ENCODE measurements at places on chromosomes 5 and 9.

DNA sequence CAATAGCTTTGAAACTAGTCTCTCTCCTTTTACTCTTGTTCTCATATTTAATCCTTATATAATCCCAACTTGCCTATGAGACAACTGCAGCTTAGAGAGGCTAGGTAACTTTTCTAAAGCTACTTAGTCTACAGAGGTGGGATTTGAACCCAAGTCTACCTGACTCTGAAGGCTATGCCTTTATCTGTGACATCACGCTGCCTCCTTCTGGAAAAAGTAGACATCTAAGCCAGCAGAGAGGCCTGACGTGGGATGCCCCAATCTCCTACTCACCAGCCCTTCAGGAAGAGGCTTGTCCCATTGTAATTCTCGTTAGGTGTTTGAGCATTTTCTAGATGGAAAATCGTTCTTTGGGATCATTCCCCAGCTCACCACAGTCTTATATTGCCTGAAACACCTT, 167.5 kb downstream of the HSPA4 start:
- peak; percentile 10 for DNase-seq

GRCh38 chr5:39441838-39442237, 17.1 kb upstream of the DAB2 start:
- DNase-seq = no peak

DNA sequence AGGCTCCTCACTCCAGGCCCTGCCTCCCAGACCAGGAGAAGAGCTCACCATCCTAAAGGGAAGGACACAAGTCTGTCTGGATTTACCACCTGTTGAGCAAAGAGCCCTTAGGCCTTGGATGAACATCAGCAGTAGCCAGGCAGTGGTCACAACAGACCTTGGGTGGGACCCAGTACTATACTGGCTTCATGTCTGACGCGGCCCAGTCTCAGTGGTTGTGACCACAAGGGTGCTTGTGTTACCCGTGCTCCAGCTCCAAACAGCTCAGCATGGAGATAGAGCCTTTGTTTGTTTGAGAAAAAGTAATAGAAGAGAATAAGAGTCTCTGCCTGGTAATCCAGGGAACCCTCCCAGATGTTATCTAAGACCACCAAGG, 617.4 kb downstream of the BRINP1 start:
- no peak for DNase-seq

- no peak for DNase-seq
Observed at GRCh38 chr9:110370315-110370714, 32.7 kb upstream of the TXNDC8 start.

DNA sequence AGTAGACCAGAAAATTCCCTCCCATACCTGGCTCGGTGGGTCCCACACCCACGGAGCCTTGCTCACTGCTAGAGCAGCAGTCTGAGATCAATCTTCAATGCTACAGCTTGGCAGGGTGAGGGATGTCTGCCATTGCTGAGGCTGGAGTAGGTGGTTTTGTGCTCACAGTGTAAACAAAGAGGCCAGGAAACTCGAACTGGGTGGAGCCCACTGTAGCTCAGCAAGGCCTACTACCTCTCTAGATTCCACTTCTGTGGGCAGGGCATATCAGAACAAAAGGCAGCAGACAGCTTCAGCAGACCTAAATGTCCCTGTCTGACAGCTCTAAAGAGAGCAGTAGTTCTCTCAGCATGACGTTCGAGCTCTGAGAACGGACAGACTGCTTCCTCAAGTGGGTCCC, 5.6 kb upstream of the GZMA start:
- DNase-seq = peak; percentile 50

DNA sequence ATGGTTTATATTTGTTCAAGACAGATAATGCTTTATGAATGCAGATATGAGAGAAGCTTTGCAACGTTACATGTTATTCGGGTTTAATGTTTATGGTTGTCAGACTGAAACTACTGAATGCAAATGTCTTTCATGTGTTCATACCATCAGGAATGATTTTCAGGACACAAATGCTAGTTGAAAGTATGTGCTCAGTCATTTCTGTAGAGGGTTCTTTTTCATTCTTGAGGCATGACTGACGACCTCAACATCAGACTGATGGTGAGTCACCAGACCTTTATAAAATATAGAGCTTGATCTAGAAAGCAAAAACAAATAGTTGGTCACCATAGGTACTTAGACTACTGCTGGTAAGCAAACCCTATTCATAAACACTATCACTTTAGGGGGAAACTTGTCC, 287.3 kb upstream of the NUDT12 start:
- DNase-seq = no peak

DNA sequence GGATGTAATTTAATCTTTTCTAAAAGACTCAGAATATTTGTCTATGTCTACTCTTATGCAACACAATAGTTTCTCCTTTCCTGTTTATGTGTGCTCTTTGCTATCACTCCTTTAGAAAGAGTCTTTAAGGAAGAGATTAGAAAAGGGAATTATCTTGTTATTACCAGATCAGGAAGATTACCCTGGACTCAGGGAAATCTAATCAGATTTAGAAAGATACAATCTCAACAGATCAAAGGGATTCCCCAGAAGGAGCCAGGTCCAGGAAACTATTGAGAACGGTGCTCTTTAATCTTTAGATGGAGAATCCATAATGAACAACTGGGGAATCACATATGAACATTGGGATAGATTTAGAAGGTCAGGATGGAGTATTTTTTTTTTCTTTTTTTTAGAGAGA, 32.4 kb upstream of the ZFR start:
- DNase-seq = no peak

DNA sequence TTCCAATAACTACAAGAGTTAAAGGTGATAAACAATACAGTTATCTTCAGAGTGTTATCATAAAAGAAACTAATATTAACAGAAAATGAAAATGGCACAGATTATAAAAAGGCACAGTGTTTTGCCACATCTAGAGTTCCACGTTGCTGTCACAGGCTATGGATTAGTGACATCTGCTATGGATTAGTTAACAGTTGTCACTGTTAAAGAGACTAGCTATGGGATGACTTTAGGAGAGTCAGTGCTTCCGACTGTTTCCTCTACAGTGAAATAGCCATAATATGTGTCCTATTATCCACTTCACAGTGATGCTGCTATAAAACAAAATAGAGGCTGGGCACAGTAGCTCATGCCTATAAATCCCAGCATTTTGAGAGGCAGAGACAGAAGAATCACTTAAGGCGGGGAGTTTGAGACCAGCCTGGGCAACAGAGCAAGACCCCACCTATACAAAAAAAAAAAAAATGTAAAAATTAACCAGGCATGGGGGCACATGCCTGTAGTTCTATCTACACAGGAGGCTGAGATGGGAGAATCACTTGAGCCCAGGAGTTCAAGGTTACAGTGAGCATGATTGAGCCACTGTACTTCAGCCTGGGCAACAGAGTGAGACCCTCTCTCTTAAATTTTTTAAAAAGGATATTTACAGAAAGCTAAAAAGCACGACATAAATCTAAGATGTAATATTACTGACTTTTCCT, 19.7 kb downstream of the MAPKAP1 start:
- no peak for DNase-seq

GRCh38 chr5:151675611-151676313, 11.0 kb downstream of the SPARC start:
- no peak for DNase-seq

GRCh38 chr5:148352696-148353095, 17.3 kb downstream of the SPINK9 start:
- no peak for DNase-seq

DNA sequence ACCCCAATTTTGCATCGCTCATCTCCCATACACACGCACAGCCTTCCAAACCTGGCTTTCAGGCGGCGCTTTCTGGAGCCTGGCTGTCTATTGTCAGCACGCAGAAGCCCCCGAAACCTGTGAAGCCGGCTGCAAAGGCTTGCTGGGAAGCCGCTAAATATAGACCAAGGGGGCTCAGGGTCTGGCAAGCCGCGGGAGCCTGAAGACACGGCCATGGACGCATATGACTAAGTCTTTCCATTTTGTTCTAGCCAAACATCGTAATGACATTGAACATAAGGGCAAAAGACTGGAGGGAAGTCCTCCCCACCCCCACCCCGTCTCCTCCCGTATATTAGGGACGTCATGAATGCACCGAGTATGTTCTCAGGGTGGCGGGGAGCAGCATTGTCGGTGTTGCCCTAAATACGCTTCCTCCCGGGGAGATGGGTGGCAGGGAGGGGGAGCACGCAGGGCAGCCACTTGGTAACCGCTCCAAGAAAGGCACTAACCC, 1.1 kb downstream of the CTNND2 start:
- no peak for DNase-seq

- DNase-seq = no peak
Observed at GRCh38 chr9:78676009-78676408, 379.1 kb downstream of the PSAT1 start.

GRCh38 chr5:17061973-17062470, 125.9 kb upstream of the MYO10 start:
- DNase-seq = no peak

- DNase-seq = no peak
Observed at GRCh38 chr9:87451149-87451548, 46.5 kb upstream of the DAPK1 start.

GRCh38 chr5:197892-198489, 6.7 kb downstream of the LRRC14B start:
- DNase-seq = no peak

DNA sequence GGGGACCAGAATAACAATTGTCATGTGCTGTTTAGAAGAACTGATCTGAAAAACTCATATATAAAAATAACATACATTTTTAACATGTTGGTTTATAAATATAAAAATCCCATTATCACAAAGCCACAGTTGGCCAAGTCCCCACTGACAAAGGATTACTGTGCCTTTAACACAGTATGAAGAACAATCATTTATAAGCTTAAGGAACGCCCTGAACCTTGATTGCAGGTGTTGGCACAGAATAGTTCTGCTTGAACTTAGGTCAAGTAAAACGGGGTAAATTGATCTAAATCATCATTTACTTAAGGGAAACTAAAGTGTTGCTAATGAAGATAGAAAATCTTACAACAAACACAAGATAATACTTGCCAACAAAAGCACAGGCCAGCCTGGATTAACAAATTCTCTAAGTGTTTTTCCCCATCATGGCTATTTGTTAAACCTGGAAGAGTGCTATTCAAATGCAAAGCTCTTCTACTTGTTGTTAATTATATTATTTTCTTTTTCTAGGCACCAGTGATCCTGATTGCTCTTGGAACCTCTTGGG, 46.1 kb downstream of the ASTN2 start:
- no peak for DNase-seq

- DNase-seq = no peak
Observed at GRCh38 chr5:39947657-39948056, 522.9 kb upstream of the DAB2 start.

GRCh38 chr5:60343102-60343501, 356.9 kb downstream of the DEPDC1B start:
- DNase-seq = no peak

GRCh38 chr5:150153957-150154617, 1.6 kb downstream of the PDGFRB start:
- DNase-seq = no peak

- DNase-seq = no peak
Observed at GRCh38 chr5:111461255-111461671, 51.1 kb downstream of the STARD4 start.

GRCh38 chr9:104589626-104590025, 9.6 kb downstream of the OR13C5 start:
- DNase-seq = no peak

GRCh38 chr5:23302438-23302837, 205.0 kb upstream of the PRDM9 start:
- DNase-seq = no peak

- no peak for DNase-seq
Observed at GRCh38 chr5:92945605-92946097, 635.4 kb downstream of the NR2F1-AS1 start.

- DNase-seq = no peak
Observed at GRCh38 chr5:72525816-72526215, 18.6 kb upstream of the ZNF366 start.

DNA sequence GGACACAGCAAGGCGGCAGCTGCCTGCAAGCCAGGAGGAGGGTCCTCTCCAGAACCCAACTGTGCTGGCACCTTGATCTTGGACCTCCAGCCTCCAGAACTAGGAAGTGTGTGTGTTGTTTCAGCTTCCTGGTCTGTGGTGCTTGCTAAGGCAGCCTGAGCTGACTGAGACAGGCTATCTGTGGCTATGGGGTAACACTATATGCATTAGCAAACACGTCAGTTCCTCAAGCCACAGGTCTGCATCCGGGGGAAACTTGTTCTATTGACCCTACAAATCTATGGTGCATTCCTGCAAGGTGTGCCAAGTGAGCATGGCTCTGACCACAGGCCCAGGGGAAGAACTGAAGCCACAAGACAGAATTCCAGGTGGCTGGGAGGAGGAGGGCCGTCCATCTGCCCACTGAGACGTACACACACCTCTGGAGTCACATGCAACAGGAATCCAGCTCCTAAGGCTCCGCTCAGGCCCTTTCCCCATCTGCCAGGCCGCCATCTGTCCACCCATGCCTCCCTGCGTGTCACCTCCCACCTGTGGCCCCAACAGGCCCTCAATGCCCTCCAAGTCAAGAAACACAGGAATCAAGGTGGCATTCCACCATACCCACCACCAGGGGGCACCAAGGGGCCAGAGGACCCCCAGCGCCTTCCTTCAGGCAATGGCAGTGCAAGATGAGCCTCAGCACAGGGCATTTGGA, 174.9 kb downstream of the ROR2 start:
- peak; percentile 64 for DNase-seq

DNA sequence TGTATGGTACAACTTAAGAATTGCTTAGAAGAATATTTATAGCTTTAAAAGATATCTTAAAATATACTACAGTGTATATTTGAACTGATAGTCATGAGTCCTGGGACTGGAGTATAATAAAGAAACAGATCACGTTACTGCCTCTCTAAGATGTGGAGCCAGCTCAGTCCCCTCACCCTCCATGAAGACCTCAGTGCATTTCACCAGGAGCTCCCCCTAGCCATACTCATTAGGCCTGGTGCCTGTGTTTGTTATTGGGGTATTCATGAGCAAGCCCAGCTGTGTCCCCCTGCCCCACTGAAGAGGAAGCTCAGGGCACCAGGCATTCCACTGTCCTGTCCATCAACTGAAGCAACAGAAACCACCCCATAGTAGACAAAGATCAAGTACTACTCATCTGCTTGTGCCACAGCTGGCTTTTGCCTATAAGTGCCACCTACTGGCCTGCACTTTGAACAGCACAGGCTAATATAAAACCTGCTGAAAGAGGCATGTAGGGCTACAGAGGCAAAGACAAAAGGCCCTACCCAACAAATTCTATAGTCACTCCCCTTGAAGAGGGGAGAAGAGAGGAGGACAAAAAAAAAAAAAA, 850.2 kb upstream of the NUDT12 start:
- no peak for DNase-seq

DNA sequence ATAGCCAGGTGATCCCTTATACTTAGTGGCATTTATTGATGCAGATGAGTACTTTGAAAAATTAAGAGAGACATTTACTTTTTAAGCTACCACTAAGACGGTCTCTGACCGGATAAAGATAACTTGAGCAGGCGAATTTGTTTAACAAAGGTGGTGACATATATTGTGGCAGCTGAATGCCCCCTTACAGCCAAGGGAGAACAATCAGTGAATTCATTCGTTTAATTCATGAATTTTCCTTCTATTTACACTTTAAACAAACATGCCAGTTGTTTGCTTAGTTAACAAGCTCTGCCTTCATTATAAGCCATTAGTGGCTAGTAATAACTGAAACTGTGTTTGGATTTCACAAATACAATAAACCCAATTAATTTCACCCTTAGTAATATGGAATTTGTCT, 187.1 kb downstream of the AOPEP start:
- no peak for DNase-seq

Measured in CD4-positive, alpha-beta T cell treated with Interleukin-12 subunit alpha and Interleukin-12 subunit beta, for 1 hour (primary cell).